ENCODE measurements at places on chromosomes 5 and 9.

DNA sequence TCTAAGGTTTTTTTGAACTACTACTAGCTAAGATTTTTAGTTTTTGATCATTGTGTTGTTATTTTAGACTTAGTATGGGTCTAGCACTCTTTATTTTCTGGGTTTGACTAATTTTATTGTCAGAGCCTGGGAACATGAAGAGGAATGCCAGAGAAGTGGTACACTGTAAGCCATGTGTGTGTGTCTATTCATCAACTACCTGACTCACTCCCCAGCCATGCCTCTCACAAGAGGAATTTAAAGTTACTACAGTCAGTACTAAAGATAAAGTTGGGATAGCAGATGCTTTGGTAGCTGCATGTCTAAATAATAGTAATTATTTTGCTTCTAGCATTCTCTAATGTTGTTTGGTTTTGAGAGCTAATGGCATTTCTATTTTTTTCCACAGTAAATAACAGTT lies 264.8 kb downstream of the CSNK1G3 start:
- no peak for DNase-seq

DNA sequence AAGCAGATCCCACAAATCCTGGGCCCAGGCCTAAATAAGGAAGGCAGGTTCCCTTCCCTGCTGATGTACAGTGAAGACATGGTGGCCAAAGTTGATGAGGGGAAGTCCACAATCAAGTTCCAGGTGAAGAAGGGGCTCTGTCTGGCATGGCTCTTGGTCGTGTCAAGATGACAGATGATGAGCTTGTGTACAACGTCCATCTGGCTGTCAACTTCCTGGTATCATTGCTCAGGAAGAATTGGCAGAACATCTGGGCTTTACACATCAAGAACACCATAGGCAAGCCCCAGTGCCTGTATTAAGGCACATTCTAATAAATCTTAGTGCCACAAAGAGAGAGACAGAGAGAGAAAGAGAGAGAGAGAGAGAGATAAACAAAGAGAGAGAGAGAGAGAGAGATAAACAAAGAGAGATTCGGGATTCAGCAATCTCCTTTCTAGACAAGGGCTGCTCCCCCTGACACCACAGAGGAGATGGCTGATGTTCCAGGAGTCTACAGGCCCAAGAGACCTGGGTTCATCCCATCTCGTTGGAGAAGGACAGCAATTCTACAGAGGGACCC lies 45.5 kb upstream of the HSPA9 start:
- DNase-seq = no peak

DNA sequence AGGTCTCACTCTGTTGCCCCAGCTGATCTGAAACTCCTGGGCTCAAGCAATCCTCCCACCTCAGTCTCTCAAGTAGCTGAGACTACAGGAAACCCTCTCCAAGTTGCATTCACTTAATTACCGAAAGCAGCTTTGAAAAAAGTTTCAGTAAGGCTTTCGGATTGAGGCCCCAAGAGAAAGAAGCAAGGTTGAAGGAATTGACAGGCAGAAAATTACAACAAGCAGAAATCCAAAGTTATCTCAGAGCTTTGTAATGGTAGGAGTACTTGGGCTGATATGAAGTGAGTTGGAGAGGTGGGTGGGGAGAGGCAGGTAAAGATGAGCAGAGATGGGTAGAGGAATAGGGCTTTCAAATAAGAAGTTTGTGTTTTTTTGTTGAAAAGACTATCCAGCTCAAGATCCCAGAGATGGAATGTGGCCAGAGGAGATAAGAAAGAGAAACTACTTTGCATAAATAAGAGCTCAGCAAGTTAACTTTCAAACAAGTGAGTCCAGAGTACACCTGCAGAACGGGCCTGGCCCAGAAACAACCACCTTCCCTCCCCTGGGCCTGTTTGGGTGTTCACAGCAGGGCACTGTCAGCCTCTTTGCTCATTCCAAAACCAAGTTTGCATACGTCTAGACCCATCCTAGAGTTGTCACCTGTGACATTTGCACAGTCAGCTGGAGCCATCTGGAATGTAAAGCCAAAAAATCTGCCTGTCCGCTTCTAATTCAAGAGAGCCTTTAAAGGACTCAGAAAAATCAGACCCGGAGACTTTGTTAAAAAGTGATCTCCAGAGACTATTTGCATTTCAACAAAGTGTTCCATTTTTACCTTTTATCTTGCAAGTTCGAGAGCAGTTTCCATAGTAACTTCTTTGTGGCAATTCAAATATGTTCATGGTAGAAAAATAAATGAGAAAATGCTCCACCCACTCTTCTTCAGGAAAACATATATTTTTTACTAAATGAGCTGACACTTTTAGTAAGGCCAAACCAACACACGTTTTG lies 2.2 kb upstream of the CLINT1 start:
- no peak for DNase-seq

- DNase-seq = no peak
These were observed 59.1 kb upstream of the TLR4 start for GRCh38 chr9:117644932-117645636.

DNA sequence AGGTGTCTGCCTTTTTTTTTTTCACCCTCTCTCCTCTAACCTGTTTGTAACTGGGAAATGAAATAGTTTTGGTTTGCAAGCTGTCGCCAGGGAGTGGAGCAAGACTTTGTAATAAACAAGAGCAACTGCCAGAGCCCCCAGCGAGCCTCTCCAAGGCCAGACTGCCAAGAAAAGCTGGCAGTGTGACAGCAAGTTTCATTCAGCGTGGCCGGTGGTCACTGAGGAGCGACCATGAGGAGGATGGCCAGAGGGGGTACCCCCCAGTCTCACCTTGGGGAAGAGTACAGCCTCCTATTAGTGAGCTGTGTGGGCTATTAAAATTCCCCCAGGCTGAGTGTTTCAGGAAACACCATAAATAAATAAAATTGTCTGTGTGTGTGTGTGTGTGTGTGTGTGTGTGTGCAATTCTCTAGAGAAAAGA lies 49.9 kb downstream of the ZFAND5 start:
- DNase-seq = no peak

DNA sequence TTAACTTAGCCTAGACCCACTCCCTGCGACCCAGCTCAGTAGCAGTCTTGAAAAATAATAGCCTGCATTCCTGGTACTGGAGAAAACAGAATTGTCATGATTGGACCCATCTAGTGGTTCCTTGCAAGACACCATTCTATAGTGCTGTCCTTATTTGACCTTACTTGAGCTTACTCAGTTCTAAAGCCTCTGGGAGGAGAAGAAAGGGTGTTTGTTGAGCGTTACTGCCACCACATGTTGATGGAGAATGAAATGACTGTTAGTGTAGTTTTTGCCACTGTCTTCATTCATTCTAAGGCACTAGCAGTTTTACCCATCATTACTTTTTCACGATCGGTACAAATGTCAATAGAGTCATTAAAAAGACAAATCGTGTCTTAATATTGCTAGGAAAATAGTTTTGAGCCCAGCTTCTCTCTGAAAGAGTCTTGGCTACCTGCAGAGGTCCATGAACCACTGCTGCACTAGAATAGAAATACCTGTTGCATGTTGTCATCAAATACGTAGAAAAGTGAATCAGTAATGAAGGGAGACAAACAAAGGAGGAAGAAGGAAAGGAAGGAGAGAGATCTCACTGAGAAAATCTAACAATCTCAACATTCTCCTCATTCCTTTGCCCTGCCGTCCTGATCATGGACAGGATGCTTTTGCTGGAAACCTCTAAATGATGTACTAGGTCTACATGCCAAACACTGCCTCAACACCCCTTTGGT lies 96.0 kb downstream of the LIX1 start:
- no peak for DNase-seq

DNA sequence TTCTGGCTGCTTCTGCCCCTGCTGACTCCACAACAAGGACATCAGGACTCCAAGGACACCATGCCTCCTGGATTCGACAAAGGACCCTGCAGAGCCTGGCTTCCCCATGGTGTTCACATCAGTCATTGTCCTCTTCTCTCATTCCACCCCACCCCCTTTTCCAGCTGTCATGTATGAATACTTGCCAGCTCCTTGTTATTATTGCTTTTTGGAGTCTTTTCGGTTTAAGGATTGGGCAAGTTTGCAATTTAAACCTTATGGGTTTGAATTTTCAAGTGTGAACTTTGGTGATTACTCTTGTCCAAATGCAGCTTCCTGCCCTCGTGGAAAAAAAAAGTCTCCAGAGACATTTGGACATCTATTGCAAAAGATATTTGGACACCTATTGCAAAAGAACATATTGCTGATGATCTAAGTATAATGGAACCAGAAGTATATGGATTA lies 14.2 kb upstream of the LVRN start:
- DNase-seq = no peak

GRCh38 chr5:167207081-167207480 lies 1084.4 kb upstream of the WWC1 start:
- no peak for DNase-seq

DNA sequence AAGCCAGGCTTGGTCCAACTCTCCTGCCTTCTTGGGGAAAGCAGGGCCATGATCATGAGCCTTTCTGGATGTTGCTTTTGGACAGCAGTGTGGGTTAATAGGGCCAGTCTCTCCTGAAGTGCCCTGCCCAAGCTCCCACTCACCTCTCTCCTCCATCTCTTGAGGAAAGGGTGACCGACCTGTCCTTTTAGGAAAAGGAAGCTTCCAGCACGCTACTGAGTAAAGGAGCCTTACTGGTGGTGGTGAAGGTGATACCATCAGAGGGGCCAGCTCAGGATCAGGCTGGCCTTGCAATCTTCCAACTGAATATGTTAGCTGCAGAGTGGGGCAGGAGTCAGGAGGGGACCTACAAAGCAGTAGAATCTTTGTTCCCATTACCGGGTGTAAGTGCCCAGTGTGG lies 2.2 kb upstream of the RGS3 start:
- DNase-seq = no peak

DNA sequence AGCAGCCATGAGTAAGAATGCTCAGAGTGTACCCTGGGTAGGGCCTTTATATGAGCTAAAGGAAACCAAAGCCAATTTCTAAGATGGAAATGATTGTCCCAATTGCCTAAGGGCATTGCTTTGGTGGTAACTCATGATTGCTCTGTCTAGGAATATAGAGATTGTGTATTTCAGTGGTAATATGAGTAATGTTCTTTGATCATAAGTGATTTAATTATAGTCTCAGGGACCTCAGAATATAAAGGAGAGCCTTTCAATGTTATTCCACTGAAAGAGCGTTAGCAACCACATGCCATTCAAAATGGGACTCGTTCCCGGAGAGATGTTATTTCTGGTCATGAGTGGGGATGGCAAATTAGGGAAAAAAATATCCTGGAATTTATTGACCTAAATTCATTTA lies 340.5 kb downstream of the ARHGEF28 start:
- no peak for DNase-seq

- no peak for DNase-seq
These were observed 135.1 kb downstream of the RPS23 start for GRCh38 chr5:82142928-82143577.

- no peak for DNase-seq
These were observed 188.5 kb upstream of the GRAMD2B start for GRCh38 chr5:126234563-126235195.

DNA sequence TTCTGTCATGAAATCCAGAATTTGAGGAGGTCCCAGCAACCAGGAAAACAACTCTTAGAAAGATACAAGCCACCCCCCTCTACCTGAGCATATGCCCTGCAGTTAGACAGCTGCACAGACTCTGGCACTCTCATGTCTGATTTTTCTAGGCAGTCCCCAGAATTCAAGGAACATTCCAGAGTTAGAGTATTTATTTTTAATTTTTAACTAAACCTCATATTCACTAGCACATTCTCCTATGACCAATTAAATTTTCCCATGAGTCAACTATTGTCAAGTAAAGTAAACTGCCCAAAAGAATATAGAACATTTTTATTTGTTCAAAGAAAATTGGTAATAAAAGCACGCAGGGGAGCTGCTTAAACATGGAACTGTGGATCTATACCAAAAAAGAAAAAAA lies 490.5 kb upstream of the SEMA6A start:
- no peak for DNase-seq

DNA sequence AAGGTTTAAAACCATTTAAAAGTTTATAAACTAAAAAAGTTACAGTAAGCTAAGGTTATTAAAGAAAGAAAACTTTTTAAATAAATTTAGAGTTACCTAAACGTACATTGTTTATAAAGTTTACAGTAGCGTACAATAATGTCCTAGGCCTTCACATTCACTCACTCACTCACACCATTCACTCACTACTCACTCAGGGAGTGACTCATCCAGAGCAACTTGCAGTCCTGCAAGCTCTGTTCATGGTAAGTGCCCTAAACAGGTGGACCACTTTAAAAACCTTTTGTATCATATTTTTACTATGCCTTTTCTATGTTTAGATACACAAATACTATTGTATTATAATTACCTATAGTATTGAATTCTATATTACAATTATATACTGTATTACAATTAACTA lies 190.8 kb upstream of the RASA1 start:
- DNase-seq = no peak

GRCh38 chr5:97412959-97413358 lies 229.9 kb upstream of the RIOK2 start:
- DNase-seq = no peak

GRCh38 chr5:127400539-127400938 lies 109.9 kb downstream of the MEGF10 start:
- no peak for DNase-seq

DNA sequence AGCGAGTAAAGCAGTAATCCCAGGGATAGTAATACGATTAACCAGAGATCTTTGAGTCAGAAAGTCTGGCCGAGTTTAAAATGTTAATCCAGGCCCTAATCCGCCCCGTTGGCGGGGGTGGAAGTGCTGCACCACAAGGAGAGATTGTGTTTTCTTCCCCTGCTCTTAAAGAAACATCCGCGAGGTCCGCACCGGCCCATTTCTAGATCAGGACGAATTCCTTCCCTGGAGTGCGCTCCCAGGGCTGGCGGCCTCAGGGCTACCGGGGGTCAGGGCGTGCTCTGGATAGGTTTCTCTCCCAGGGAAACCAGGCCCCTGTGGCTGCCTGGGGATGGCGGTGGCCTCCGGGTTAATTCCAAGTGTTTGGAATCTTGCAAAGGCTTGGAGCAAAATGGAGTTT lies 9.3 kb upstream of the NEUROG1 start:
- DNase-seq = no peak

DNA sequence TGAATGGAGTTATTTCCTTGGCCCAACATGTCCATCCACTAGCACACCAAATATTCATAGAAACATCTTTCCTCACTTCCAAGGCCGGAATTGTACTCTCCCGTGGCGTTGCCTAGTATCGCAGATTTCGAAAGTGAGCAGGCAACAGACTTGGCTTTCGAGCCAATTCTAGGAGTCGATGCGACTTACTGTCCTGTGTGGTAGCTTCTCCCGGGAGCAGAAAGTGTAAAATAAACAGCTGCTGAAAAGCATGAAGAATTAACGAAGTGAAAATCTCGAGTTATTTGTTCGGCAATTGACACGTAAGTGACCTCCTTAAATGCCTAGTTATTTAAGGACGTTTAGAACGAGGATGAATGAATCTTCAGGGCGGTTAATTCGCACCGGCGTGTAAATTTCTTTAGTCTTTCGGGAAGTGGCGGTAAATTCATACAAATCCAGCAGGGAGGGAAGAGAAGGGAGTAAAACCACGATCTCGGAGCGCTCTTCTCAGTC lies 449 bp upstream of the PCSK5 start:
- no peak for DNase-seq

- DNase-seq = no peak
These were observed 477.1 kb upstream of the SMC2 start for GRCh38 chr9:103617046-103617445.

GRCh38 chr5:1948111-1948510 lies 65.4 kb upstream of the IRX4 start:
- no peak for DNase-seq

Measured in T-helper 22 cell (primary cell).